ENCODE measurements at places on chromosomes 1 and 21. TPM values are rescaled to one million over a fixed set of nuclear protein-coding genes. Genes with fewer than 3 reads are reported as not detected.

Gene S100A16
- not detected for total RNA-seq

Gene SPRR2E
- total RNA-seq: not detected

Gene PPFIA4
- 4.5 TPM for total RNA-seq

Gene FMN2
- not detected for total RNA-seq

Gene NTMT2
- not detected for total RNA-seq

Gene GNAT2
- total RNA-seq: 0.50 TPM

Gene ZNF683
- total RNA-seq: not detected

Gene HOOK1
- total RNA-seq: 17.7 TPM

Gene CSF1
- total RNA-seq: 12.0 TPM

Gene SPRR1A
- total RNA-seq: not detected

Gene CTSS
- total RNA-seq: 37.0 TPM

Gene SH2D2A
- total RNA-seq: 138 TPM

DNA sequence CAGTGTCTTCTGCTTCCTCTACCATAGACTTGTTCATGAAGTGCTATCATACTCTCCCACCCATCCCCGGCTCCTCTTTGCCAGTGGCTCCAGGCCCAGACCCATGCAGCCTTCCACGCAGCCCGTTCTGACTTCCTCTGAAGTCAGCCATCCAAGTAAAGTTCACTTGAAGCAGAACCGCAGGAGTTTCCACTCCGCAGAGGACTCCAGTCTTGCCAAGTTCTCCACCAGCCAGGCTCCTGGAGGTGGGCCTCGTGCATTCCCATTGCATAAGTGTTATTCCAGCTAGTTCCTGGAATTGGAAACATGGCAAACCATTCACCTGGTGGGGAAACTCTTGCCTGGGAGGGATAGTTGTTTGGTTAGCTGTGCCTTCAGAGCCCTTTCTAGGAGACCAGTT lies 185.1 kb downstream of the PLPP3 start:
- DNase-seq: no peak

DNA sequence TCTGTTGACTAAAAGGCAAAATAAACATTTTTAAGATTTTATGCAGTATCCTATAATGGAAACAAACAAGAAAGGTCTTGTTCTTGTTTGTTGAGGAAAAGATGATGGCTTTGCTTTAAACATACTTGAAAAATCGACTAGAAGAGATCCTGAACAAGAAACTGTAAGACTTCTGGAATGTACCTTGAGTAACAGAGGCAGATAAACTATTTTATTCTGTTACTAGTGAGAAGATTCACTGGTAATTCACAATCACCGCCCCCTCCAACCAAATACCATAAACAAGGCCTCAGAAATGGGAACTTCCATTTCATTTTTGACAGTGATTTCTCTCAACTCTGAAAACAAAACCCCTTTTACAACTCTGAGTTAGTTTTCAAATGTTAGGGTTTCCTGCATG lies 18.1 kb downstream of the TSEN15 start:
- DNase-seq: no peak

GRCh38 chr1:27218736-27219135 lies 15.7 kb upstream of the WDTC1 start:
- DNase-seq: no peak

DNA sequence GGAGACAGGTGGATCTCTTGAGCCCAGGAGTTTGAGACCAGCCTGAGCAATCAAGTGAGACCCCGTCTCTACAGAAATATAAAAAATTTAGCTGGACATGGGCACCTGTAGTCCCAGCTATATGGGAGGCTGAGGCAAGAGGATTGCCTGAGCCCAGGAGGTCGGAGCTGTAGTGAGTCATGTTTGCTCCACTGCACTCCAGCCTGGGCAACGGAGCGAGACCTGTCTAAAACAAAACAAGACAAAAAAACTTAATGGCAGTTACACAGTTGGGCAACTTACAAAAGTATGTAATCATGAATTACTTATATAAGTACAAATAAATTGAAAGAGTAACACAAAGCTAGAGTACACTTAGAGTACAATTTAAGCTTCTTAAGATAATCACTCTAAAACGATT lies 25.2 kb downstream of the RC3H1 start:
- DNase-seq: no peak

DNA sequence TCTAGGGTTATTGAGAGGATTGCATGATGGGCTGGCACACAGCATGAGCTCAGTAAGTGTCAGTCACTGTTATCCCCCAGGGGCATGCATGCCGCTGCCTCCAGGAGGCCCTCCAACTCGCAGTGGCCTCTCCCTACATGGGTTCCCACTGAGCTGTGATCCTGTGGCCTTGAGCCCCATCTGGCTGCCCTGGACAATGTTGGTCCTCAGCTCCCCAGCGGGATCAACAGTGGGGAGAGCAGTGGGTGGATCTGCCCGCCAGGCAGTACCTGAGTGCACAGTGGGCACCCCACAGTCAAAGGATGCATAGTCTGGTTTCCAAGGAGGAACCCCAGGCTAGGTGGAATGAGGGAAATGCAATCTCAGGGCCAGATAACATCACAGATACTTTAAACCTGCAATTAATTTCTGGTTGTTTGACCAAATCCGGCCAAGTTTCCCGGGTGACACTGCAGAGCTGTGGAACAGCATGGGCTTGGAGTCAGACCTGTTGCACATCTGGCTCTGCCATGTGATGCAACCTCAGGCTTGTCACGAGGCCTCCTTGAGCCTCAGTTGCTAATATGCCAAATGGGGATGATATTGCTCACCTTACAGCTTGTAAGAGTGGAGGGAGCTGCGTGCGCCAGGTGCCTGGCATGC lies 9.3 kb downstream of the PADI3 start:
- DNase-seq: no peak

DNA sequence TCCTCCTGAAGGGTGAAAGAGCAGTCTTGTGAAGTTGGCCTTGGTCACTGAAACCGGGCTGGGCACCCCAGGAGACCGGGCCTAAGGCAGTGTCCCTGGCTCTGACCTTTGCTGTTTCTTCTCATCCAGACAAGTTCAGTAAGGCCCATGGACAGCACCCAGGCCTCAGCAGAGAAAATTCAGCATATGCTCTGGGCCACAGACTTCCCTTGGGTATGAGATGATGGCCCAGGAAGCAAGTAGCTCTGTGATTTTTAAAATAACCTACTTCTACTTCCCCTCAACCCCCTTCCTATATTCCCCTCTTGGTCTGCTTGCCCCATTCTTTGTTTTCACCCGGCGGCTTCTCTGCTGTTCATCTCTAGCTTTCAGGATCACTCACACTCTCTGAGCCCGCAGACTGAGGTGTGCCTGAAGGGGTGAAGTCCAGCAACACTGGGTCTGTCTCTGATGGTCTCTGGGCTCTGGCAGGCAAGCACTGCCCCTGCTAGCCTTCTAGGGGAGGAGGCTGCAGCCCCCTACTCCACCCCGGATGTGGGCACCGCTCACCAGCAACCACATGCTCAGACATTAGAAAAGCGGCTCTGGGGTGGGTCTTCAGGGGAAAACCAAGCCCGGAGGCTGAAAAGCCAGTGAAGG lies 2.9 kb upstream of the GPR25 start:
- no peak for DNase-seq

- no peak for DNase-seq
Measured at GRCh38 chr1:99768104-99768503, 1.7 kb upstream of the FRRS1 start.

- DNase-seq: no peak
Measured at GRCh38 chr1:80217377-80217986, 1211.0 kb upstream of the ADGRL4 start.

GRCh38 chr21:27269644-27270043 lies 302.8 kb upstream of the ADAMTS5 start:
- no peak for DNase-seq

DNA sequence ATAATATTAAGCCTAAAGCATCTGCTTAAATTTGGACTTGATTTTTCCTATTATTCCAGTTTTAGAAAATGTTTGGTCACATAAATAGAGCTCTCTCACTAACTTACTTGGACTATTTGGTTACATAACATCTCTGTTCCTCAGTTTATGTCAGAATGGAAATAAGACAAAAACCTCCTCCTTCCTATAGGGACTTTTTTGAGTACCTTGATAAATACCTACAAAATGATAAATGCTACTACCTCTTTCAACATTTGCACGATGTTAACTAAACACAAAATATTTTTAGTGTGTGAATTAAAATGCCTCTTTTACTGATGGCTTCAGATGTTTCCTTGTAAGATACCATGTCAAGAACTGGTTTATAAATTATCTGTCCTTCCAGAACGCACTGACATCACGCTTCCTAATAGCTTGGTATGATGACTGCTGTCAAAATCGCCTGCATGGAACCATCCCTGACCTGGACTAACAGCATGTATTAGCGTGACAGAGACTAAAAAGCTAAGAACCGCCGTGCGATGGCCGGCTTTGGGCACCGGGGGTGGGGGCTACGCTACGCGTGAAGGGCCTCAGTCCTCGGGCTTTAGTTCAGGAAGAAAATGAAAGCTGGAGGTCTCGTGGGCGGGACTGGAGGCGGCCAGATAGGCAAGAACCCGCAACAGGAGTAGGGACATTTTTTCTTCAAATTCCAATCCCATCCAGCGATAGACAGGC lies 133.2 kb upstream of the BARHL2 start:
- DNase-seq: peak; percentile 14

DNA sequence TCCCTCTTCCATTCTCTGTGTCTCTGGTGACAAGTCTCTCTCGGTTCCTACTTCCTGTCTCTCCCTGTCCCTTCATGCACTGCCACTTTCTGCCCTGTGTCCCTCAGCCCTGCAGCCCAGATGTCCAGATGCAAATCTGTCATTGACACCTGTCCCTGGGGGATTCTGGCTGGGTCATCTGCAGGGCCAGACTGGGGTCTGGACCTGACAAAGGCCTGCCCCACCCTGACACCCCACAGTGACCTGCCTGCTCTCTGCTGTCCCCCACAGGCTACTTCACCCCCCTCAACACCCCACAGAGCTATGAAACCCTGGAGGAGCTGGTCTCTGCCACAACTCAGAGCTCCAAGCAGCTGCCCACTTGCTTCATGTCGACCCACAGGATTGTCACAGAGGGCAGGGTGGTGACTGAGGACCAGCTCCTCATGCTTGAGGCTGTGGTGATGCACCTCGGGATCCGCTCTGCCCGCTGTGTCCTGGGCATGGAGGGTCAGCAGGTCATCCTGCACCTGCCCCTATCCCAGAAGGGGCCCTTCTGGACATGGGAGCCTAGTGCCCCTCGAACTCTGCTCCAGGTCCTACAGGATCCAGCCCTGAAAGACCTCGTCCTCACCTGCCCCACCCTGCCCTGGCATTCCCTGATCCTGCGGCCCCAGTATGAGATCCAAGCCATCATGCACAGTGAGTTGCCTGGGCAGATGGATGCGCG lies 7.2 kb downstream of the THEMIS2 start:
- DNase-seq: no peak

DNA sequence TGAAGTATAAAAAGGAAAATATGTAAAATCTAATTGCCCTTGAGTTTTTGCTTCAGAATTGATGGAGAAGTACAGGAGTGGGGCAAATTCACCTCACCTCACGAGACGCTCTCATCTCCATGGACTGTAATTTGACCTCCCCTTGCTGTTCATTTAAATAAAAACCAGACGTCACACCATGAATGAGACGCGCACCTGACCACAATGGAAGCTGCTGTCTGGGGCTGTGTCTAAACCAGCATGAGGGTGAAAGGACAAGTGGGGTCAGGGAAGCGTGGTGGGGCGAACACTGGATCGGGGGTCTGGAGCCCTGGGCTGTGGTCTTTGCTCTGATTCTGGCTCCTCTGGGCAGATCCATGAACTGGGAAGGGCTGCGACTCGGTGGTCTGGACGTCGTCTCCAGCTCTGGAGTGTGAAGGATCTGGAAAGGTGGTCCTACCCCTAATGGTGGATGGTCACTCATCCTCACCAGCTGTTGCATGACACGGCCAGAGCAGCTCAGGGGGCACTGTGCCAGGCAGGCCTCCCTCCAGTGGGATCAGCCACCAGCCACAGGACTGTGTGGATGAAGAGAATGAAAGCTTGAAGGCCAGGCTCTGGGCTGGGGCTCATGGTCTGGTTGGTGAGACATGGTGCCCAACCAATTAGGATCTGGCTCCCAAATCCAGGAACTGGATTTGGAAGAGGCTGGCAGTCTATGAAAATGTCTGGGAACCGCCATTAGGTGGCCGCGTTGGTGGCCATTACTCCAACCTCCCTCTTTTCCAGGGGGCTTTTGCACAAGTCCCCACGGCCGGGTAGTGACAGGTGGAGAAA lies 728.6 kb downstream of the PTPRU start:
- no peak for DNase-seq

DNA sequence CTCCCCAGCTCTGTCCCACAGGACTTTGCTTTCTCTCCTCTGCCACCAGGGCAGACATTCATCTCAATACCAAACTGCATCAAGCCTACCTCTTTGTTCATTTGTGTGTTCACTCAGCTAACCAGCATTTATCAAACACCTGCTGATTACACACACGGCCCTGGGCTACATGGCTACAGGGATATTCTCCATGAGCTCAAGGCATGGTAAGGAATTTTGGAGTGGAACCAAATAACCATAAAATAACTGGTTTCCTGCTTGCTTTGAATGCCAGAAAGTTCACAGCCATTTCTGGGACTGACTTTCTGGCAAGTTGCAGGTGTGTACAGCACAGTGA lies 54.6 kb downstream of the LDLRAD2 start:
- no peak for DNase-seq

GRCh38 chr1:13753636-13754402 lies 53.8 kb downstream of the PRDM2 start:
- DNase-seq: no peak

- no peak for DNase-seq
Measured at GRCh38 chr1:178094739-178095645, 1.1 kb downstream of the RASAL2 start.

DNA sequence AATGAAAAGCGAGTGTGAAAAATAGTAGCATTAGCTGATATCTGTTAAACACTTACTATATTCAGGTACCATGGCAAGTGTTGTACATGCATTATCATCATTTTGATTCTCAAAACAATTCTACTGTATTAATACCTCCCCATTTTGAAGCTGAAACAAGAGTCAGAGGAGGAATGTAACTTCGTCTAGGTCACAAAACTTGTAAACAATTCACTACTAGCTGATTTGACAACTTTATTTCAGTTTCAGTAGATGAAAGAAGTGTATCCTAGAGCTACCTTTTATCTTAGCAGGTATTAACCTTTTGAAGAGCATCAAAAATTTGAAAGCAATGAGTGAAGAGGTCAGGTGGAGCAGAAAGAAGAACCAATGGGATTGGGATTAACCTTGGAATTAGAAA lies 1.6 kb downstream of the CD84 start:
- DNase-seq: no peak

- DNase-seq: no peak
Measured at GRCh38 chr21:36877741-36878140, 88.7 kb downstream of the HLCS start.

Data from activated naive CD4-positive, alpha-beta T cell treated with anti-CD3 and anti-CD28 coated beads for 36 hours (primary cell).